ENCODE measurements at places on chromosomes 4 and X. TPM values are rescaled to one million over a fixed set of nuclear protein-coding genes. Genes with fewer than 3 reads are reported as not detected.
A peak's percentile ranks its signal among the peaks of the same experiment; 100 is the strongest.

Gene GAGE12F
- total RNA-seq = not detected

Gene SPANXD
- total RNA-seq = not detected

Gene MAOB
- total RNA-seq = 4.9 TPM

Gene PGRMC1
- 260 TPM for total RNA-seq

Gene MGARP
- total RNA-seq = 0.82 TPM

Gene USP17L20
- not detected for total RNA-seq

Gene SLC16A2
- 13.0 TPM for total RNA-seq

Gene PITX2
- total RNA-seq = not detected

Gene FBXL5
- total RNA-seq = 219 TPM

DNA sequence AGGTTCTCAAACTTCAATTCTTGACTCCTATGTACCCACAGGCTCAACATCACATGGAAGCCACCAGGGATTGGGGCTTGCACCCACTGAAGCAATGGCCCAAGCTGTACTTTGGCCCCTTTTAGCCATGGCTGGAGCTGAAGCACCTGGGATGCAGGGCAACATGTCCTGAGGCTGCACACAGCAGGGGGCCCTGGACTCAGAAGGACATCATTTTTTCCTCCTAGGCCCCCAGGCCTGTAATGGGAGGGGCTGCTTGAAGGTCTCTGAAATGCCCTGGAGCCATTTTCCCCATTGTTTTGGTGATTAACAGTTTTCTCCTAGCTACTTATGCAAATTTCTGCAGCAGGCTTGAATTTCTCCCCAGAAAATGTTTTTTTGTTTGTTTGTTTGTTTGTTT is 465.1 kb upstream of the PCDH10 start:
- DNase-seq = no peak

DNA sequence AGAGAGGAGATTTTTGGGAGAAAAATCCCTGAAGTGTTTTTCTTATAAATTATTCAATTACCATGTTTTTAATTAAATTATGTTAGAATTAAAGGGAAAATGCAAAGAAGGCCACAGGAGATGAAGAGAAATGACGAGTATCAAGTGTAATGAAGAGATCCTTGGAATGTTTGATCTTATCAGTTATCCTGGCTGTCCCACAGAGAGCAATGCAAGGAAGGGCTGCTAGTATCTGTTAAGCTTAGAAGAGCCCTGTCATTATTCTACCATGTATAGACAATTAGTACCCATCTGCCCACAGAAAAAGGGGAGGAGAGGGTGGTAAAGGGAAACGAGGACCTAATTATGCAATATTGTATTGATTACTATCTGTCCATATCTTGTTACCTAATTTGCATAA is 257.1 kb downstream of the BANK1 start:
- no peak for DNase-seq

DNA sequence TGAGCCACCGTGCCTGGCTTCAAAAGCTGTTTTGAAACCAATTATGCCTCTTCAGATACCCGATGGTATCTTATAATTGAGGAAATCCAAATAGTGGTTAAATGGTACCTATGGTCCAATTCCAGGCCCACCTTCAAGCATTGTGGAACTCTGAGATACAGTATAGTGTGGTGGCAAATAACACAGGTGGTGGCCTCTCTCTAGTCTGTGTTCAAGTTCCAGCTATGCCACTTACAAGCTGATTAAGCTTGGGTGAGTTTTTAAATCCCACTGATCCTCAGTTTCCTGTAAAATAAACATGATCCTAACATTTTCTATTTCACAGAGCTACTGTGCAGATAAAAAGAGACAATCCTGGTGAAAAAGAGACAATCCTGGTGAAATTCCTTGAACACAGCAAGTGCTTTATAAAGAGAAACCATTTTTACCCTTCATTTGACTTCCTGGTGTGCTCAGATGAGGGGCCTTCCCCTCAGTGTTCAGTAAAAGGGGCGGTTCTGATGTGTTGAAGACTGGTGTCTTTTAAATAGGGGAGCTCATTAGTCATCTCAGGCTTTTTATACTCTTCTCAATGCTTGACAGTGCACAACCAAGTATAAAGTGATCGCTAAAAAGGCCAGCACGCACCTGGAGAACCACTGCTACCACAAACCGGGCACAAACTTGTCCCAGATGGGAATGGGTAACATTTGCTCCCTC is 30.8 kb upstream of the CD40LG start:
- DNase-seq = no peak

- no peak for DNase-seq
Observed at GRCh38 chrX:7351926-7352325, 204.0 kb upstream of the PUDP start.

- no peak for DNase-seq
Observed at GRCh38 chr4:498328-498904, 540 bp downstream of the ZNF721 start.

GRCh38 chr4:122073615-122074014 is 78.5 kb upstream of the BLTP1 start:
- no peak for DNase-seq

GRCh38 chr4:91914176-91914804 is 389.5 kb upstream of the GRID2 start:
- no peak for DNase-seq

DNA sequence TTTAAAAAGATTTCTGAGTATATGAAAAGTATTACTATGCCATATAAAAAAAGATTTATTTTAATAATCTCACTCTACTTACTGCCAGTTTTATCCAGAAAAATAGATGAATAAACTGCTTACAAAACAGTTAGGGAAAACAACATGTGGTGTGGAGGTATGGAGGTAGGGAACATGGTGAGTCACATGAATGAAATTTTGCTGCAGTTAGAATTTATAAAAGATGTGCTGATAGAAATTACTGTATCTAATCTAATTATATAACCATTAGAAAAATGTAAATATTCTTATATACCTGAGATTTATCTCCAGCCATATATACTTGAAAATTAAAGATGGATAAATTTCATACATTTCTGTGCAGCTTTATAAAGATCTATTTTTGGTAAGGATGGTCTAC is 184.0 kb upstream of the ANK2 start:
- no peak for DNase-seq

DNA sequence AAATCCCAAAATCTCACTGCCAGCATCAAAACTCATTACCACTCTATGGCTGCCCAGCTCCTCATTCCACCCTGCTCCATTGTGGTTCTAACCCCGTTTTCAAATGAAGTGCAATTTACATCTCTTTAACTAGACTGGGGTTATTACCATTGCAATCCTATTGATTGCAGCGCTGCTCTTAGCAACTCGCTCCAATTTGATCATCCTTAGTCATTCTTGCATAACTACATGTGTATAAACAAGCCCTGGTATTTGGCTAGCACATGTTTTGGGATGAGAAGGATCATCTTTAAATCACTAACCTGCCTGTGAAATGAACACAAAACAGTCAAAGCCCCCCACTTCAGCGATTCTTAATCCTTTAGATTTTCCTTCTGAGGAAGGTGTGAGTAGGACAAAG is 340.1 kb upstream of the PPARGC1A start:
- no peak for DNase-seq

GRCh38 chrX:68443155-68443868 is 10.0 kb upstream of the OPHN1 start:
- no peak for DNase-seq

DNA sequence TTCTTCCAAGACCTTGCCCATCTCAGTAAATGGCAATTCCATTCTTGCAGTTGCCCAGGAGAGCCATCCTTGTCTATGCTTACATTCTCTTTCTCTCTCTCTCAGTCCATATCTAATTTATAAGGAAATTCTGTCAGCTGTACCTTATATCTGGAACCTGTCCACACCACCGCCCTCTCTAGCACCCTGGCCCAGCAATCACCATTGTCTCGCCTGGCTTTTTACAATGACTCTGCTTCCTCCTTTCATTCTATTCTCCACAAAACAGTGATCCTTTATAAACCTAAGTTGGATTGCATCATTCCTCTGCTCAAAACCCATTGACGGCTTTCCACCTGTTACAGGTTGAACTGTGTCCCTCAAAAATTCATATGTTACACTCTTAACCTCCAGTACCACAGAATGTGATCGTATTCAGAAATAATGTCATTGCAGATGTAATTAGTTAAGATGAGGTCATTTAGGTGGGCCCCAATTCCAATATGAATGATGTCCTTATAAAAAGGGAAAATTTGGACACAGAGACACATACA is 31.3 kb downstream of the APBB2 start:
- DNase-seq = no peak

DNA sequence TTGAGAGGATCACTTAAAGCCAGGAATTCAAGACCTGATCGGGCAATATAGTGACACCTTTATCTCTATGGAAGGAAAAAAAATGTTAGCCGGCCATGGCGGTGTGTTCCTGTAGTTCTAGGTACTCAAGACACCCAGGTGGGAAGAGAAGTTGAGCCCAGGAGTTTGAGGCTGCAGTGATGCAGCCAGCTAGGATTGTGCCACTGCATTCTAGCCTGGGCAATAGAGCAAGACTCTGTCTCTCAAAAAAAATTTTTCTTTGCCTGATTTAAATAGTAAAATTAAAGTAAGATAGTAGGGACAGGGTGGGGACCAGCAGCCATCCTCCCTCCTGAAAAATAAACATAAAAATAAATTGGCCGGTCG is 16.9 kb upstream of the FAM47E start:
- no peak for DNase-seq

DNA sequence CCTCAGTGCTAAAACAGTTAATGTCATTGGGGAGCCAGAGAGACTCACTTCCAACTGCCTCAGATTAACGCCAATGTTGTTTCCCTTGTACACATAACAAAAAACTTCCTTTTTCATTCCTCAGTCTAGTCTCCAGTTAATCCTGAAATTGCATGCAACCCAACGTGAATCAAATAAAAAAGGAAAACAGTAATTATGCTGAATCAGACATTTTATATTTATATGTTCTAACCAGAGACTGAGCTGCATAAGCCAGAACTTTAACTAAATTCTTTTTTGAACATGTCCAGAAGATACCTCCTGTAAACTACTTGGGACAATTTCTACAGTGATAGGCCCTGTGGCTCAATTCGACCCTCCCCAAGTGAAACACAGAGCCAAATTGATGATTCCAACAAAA is 4.7 kb downstream of the GPC4 start:
- no peak for DNase-seq

GRCh38 chrX:123330229-123330942 is 146.3 kb downstream of the GRIA3 start:
- no peak for DNase-seq

DNA sequence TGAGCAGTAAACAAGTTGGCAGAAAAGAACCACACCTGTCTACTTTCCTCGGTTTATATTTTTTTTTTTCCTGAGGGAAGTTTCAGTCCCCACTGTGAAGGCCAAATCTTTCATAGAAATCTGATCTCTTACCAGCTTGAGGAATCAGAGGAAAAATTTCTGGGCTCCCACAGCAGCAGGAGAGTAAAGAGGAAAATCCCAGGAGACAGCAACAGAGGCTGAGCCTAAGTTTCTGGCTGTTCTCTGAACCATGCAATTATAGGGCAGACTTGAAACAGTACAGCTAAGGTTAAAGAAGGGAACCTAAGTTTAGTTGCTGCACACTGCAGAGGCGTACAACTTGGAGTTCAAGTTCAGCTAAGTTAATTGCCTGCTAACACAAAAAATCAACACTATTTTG is 1090.9 kb upstream of the INTU start:
- DNase-seq = no peak

- DNase-seq = no peak
Observed at GRCh38 chrX:43481576-43481975, 174.5 kb upstream of the MAOA start.

- no peak for DNase-seq
Observed at GRCh38 chrX:9560219-9560618, 95.4 kb downstream of the TBL1X start.

GRCh38 chr4:112327965-112328733 is 31.0 kb downstream of the ALPK1 start:
- DNase-seq = no peak

- no peak for DNase-seq
Observed at GRCh38 chrX:150216716-150217115, 146.4 kb upstream of the MAMLD1 start.

DNA sequence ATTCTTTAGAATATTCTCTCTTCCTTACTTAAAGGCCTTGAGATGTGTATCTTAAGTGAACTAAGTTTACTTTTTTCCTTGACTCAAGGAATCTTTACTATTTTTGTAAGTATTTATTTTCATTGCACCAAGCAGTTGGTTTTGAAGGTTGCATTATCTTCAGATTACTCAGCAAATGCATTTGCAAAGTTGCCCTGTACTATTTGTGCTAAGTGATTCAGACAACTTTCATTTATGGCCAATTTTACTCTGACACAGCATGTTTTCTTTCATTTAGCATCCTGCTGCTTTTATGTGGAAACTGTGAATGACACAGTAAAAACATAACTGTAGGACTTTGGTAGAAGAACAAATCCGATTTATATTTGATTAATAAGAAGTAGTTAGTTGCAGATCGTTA is 191.0 kb downstream of the CCSER1 start:
- peak; percentile 1 for DNase-seq

DNA sequence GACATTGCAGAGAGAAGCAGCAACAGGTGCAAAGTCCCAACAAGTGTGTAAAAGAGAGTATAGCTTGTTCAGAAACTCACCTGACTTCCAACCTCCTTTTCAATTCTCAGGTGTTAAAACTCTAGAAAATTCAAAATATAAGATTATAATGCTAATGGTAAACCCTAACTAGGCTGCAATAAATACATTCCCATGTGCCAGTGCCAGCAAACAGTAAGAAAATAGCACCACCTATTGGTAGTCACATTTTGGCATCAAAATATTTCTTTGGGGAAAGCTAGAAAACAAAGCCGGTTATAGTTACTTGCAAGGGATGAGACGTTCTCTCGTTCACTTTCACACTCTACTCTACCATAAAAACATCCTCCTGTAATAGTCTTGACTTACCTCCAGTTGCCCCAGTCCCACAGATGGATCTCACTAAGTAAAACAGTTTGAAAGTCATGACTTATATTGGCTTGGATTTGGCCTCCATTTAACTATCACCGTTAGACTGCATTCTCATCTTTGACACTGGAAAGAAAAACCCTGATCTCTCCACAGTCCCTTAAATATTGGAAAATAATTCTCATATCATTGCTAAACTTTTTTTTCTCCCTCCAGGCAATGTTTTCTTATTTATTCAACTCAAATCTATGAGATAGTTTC is 9.6 kb downstream of the BMP3 start:
- DNase-seq = no peak

DNA sequence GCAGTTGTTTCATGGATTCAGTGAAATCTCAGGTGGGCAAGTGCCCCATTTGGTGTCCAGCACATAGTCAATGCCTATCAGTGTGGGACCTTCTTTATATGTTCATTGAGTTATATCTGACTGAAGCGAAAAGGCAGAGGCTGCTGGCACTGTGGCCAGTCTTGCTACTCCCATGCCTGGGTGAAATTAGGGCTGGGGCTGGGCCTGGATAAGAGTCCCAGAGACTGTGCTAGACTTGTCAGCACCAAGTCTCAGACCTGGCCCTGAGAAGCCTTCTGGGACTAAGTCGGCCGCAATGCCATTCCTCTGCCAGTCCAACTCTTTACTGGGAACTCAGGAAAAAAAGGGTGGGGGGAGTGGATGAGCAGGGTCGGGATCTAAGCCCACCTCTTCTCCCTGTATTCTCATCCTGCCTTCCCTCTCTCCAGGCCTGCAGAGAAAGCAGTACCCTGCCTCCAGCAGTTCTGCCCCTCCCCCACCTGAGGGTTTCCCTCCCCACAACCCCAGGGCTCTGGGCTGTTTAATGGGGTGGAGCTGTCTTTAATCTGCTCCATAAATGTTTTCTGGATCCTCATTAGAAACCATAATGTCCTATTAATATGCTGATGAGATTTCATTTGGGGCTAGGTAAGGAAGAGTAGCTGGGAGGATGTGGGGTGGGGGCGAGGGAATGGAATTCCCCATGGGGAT is 153.5 kb upstream of the PJA1 start:
- no peak for DNase-seq

GRCh38 chr4:149202117-149202516 is 613.5 kb downstream of the IQCM start:
- no peak for DNase-seq

- DNase-seq = no peak
Observed at GRCh38 chrX:44025555-44025954, 52.4 kb upstream of the NDP start.

Measured in frontal cortex (tissue), 4 donors.